Frontal cortex (tissue), 4 donors: ENCODE measurements at places on chromosomes 1 and 21. TPM values are rescaled to one million over a fixed set of nuclear protein-coding genes. Genes with fewer than 3 reads are reported as not detected.

OR6K3 gene
- total RNA-seq, result not detected

RGS8 gene
- 39.5 TPM for total RNA-seq

ADSS2 gene
- total RNA-seq, result 68.5 TPM

GUCA2A gene
- not detected for total RNA-seq

CLIC6 gene
- under 0.01 TPM for total RNA-seq

DNA sequence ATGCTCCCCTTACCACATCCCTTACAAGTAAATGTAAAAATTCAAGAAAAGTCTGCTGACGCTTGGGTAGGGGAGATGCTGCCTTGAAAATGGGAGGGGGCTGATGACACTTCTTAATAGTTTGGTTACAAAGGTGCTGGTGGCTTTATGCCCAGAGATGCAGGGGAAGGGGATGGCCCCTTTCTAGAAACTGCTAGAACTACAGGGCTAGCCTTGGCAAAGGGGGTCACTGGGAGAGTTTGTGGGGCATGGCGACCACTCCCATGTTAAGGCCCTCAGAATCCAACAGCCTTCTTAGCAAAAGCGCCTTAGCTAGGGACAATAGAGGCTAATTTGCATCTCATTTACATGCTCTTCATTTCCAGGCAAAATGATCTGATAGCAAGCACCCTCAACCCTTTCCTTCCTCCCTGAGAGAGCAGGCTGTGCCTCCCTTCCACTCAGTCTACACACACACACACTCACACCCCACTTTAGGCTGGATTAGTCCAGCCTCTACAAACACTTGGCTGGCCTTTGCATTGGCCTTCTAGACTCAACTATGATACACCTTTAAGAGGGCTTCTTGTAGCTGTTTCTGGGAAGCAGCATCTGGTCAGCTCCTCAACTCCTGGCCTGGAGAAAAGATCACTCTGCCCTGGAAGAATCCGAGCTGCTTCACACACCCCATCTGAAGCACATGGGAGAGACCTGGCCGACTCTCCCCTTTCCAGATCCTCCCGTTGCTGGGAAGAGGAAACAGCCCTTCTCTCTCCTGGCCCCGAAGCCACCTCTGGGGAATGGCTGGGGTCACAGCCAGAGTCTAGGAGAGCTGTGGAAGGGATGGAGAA lies 1.7 kb downstream of the SEMA6C start:
- DNase-seq, result no peak

DNA sequence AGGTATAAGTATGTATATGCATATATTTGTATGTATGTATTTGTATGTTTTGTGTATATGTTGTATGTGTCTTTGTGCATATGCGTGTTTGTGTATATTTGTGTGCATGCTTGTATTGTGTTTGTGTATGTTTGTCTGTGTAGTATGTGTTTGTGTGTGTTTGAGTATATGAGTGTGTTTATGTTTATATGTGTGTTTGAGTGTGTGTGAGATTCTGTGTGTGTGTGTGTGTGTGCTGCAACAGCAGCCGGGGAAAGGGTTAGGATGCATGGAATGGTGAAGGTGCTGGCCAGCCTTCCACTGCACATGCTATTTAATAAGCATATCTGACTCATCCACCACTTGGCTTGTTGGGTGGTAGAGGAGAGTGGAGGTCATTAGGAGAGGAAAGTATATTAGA lies 46.6 kb upstream of the RAB4A start:
- DNase-seq, result no peak

GRCh38 chr1:170133766-170134495 lies 11.8 kb upstream of the NTMT2 start:
- no peak for DNase-seq

GRCh38 chr1:55215194-55216021 lies at the start of gene USP24:
USP24 (minus strand) TSS chr1:55215364; CDS start chr1:55215113, 251 bp downstream.
- peak; percentile 86 for DNase-seq

DNA sequence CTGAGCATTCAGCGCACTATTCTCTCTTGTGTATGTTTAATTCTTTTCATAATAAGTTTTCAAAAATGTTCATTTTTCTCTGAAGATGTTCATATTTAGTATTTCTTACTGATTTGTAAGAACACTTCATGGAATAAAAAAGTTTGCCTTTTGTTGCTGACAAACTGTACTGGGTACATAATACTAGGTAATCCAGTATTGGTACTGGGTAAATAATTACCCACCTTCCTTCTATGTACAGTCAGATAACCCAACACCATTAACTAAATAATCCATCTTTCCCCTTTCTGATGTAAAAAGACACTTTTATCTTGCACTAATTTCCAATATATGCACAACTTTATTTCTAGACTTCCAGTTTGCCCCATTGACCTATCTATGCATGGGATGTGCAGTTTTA lies 23.9 kb downstream of the APP start:
- no peak for DNase-seq

DNA sequence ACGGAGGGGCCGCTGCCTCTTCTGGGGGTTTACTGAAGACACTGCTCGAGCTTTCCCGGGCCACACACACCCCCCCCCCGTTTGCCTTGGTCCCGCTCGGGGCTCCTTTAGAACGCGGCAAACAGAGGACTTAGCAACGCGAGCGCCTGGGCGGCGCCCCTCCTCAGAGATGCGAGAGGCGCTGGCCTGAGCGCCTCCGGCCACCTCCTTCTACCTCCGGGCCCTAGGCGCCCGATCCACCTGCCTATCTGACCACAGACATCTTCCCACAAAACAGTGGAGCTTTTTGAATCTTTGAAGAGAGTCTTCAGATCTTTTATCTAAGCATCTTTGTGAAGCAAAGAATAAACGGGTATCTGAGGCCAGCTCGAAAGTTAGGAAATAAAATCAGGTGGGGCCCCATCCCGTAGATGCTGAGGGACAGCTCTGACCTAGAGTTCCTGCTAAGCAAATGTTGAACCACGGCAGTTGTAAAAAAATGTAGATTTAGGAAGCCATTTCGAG lies 436 bp upstream of the TTLL7 start:
- DNase-seq, result peak; percentile 55

DNA sequence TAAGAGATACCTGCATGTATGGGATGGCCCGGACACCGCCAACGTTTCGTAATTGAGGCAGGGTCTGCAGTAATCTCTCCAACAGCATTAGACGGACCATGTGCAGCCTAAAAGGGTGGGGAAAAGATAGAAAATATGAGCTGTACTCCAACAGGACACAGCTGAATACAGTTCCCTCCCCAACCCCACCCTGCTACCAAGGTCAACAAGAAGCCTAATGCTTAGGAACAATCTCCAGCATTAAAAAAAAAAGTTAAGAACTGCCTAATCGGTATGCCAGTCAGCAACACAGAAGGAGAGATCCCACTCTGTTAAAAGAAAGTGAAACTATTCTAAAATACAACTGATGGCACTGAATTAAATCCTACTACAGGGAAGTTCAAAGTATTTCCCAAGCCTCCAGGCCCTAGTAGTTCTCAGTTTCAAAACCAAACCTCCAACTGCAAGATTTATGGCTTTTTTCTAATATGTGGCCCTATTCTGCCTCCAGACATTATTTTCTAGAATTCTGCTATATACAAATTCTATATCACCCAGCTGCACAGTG lies 81.0 kb downstream of the UBR4 start:
- no peak for DNase-seq

GRCh38 chr1:236808564-236809130 lies 13.6 kb downstream of the MTR start:
- no peak for DNase-seq

GRCh38 chr1:61504852-61505390 lies 220.0 kb downstream of the TM2D1 start:
- DNase-seq, result no peak

DNA sequence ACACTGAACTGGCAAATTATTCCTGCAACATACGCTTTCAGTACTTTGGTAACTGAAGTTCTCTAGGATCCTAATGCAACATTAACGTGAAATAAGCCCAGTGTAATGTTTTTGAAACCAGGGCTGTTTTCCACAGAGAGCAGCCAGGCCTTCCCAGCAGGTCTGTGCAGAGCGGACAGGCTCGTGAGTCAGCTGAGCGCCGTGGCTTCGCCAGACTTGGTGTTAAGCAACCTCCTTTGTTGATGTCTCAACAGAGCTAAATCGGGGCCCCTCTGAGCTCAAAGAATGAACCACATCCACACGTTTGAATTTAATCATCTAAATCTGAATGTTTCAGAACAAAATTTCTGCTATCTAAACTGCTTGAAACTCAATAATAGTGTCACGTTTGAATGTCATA lies 181.8 kb upstream of the FMN2 start:
- no peak for DNase-seq

- no peak for DNase-seq
Measured at GRCh38 chr1:248805876-248806275, 19.8 kb downstream of the SH3BP5L start.

GRCh38 chr1:222009105-222009730 lies 267.3 kb upstream of the DUSP10 start:
- DNase-seq, result no peak

DNA sequence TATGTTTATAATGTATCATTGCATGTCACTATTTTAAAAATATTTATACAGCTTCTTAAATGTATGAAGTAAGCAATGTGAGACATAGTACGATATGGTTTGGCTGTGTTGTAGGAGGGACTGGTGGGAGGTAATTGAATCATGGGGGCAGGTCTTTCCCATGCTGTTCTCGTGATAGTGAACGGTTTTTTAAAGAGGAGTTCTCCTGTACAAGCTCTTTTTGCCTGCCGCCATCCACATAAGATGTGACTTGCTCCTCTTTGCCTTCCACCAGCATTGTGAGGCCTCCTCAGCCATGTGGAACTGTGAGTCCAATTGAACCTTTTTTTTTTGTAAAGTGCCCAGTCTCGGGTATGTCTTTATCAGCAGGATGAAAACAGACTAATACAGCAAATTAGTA lies 10.3 kb downstream of the ABCD3 start:
- no peak for DNase-seq
